ENCODE measurements at places on chromosomes 11 and 22. TPM values are rescaled to one million over a fixed set of nuclear protein-coding genes. Genes with fewer than 3 reads are reported as not detected.

The MAPK1 gene
- 31.4 TPM for total RNA-seq

The DHCR7 gene
- total RNA-seq = 159 TPM

The HORMAD2 gene
- total RNA-seq = not detected

The GAB4 gene
- not detected for total RNA-seq

The NPTXR gene
- 4.4 TPM for total RNA-seq

The PNPLA5 gene
- total RNA-seq = not detected

The APOBEC3B gene
- 9.7 TPM for total RNA-seq

The PHETA2 gene
- total RNA-seq = 18.2 TPM

The JAM3 gene
- total RNA-seq = 47.3 TPM

The INSC gene
- 0.08 TPM for total RNA-seq

The ADM2 gene
- total RNA-seq = 8.8 TPM

The PAX6 gene
- total RNA-seq = not detected

The MSANTD4 gene
- total RNA-seq = 17.7 TPM

The RFPL1 gene
- total RNA-seq = not detected

The FJX1 gene
- total RNA-seq = 16.7 TPM

The SYT8 gene
- total RNA-seq = not detected

The ARHGAP8 gene
- 2.6 TPM for total RNA-seq

The NXPE1 gene
- total RNA-seq = not detected

The HBE1 gene
- total RNA-seq = not detected

The CCDC86 gene
- total RNA-seq = 31.4 TPM

The LIF gene
- total RNA-seq = 52.8 TPM

The ZNF70 gene
- 4.5 TPM for total RNA-seq

The CFAP68 gene
- 19.8 TPM for total RNA-seq

The EFCAB6 gene
- 3.0 TPM for total RNA-seq

The NXPE2 gene
- not detected for total RNA-seq

The CCDC116 gene
- 0.16 TPM for total RNA-seq

The HSPB2 gene
- 0.26 TPM for total RNA-seq
